ENCODE measurements at places on chromosomes 6 and 20.

DNA sequence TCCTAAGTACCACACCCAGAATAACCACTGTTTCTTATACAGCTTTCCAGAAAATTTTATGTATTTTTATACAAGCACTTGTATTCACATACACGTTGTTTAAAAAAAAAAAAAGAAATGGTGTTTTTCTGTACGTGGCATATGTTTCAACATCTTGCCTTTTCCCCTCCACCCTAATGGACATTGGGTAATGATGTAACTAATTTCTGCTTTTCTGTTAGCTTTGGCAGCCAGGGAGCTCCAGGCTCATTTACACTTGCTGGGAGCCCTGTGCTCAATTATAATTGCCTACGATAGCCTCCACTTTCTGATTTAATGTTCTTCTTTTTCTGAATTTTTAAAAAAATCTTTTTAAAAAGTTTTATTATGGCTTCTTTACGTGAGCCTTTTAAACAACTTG is 352.4 kb downstream of the UTRN start:
- peak; percentile 57 for DNase-seq

DNA sequence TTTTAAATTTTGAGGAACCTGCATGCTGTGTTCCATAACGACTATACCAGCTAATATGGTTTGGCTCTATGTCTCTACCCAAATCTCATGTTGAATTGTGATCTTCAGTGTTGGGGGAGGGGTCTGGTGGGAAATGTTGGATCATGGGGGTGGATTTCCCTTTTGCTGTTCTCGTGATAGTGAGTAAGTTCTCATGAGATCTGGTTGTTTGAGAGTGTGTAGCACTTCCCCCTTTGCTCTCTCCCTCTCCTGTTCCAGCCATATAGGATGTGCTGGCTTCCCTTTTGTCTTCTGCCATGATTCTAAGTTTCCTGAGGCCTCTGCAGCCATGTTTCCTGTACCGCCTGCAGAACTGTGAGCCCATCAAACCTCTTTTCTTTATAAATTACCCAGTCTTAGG is 61.8 kb upstream of the NEDD9 start:
- DNase-seq, result no peak

GRCh38 chr6:167849846-167850459 is 23.2 kb downstream of the AFDN start:
- DNase-seq, result no peak

DNA sequence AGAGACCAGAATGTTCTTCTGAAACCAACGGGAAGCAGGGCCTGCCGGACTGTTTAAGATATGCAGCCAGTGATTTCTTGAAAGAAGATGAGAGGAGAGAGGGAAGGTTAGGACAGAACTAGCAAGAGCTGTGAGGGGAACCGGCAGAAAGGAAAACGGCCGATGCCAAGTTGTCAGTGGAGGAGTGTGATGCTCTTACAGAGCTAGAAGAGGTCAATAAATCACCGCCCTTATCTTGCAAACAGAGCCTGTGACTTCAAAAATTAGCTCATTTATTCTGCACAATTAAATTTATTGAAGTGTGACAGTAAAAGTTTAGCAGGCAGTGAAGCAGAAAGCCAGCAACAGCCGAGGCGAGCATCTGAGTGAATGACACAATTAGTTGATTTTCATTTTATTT is 509.5 kb upstream of the ID4 start:
- DNase-seq, result peak; percentile 10

DNA sequence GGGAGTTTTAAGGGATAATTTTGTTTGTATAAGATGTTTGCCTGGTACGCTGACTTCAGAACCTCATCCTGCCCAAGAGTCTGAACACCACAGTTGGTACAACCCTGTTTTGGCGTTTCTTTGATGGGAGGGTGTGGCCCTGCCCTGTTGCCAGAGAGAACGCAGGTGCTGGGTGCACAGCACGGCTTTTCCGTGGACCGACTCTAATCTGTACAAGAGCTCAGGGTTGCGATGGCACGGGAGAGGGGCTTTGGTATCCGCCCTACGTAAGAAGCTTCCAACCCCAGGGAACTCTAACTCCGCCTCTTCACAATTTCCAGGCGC is 1.3 kb downstream of the CYP24A1 start:
- no peak for DNase-seq

GRCh38 chr6:116111552-116112528 is 11.2 kb downstream of the NT5DC1 start:
- peak; percentile 69 for DNase-seq

GRCh38 chr20:61684583-61685235 is 381.0 kb downstream of the TAF4 start:
- no peak for DNase-seq

GRCh38 chr6:11358904-11359830 is 126.7 kb upstream of the NEDD9 start:
- DNase-seq, result no peak

GRCh38 chr6:73058736-73059135 is 166.6 kb downstream of the KHDC1L start:
- DNase-seq, result no peak

DNA sequence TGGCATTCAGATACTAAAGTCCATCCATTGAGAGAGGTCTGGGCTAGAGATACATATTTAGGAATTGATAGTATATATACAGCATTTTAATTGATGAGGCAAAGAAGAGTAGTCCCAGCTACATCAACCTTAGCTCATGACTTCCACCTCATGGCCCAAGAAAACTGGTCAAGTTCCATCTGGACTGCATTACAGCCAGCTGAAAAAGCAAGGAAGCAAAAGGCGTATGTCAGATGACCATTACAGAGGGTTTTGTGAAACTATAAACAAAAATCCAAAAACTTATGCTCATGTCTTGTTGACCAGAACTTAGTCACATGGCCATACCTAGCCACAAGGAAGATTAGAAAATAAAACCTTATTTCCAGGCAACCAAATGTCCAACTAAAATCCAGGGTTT is 46.8 kb upstream of the RNF146 start:
- no peak for DNase-seq

GRCh38 chr6:27545271-27546046 is 72.6 kb upstream of the ZNF184 start:
- peak; percentile 67 for DNase-seq

DNA sequence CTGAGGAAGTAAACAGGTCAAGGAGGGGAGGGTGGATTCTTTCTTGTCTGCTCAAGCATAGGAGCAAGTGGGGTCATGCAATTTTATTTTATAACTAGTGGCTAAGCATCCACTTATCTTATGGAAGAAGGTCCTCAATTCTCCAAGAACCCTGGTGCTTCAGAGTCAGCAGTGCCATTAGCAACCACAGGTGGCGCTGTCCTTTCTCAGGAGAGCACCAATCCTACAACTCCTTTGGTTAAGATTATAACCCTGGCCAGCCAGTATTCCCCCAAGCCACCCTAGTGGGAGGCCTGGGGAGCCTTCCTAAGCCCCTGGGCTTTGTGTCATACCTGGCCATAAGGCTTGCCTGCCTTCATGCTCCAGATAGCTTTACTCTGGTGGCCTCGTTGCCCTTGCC is 60.7 kb downstream of the PCSK2 start:
- peak; percentile 2 for DNase-seq

DNA sequence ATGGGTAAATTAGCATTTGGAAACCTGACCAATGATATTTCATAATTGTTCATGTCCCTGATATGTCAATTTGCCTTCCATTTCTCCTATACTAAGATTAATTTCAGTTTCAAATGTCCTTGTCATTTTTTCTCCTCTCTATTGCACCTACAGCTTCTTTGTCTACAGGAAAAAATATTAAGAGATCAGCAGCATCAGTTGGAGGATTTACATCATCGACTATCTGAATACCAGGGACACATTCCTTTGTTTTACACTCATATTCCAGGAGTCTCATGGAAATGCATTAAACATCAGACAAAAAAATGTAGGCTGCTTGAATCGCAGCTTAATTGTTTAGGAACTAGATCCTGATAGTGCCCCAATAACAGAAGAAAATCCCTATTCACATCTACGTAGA is 188.2 kb downstream of the PRKN start:
- no peak for DNase-seq

GRCh38 chr20:23228912-23229311 is 121.7 kb upstream of the NXT1 start:
- DNase-seq, result no peak

GRCh38 chr20:57384486-57384885 is 6.7 kb upstream of the RBM38 start:
- DNase-seq, result no peak

- peak; percentile 67 for DNase-seq
These were observed 302.5 kb downstream of the DHX35 start for GRCh38 chr20:39264506-39265172.

- DNase-seq, result no peak
These were observed 119.6 kb upstream of the EDN1 start for GRCh38 chr6:12170351-12171092.

GRCh38 chr6:35718911-35719381 is 17.9 kb upstream of the ARMC12 start:
- DNase-seq, result peak; percentile 70

DNA sequence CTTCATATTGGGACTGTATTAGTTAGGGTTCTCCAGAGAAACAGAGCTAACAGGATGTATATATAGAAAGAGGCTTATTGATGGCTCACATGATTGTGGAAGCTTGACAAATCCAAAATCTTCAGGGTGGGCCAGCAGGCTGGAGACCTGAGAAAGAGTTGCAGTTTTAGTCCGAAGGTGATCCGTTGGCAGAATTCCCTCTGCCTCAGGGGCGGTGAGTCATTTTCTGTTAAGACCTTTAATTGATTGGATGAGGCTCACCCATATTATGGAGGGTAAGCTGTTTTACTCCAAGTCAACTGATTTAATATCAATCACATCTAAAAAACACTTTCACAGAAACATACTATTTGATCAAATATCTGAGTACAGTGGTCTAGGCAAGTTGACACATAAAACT is 113.6 kb downstream of the FLRT3 start:
- no peak for DNase-seq

GRCh38 chr20:52269321-52269720 is 77.7 kb upstream of the ZFP64 start:
- peak; percentile 66 for DNase-seq

DNA sequence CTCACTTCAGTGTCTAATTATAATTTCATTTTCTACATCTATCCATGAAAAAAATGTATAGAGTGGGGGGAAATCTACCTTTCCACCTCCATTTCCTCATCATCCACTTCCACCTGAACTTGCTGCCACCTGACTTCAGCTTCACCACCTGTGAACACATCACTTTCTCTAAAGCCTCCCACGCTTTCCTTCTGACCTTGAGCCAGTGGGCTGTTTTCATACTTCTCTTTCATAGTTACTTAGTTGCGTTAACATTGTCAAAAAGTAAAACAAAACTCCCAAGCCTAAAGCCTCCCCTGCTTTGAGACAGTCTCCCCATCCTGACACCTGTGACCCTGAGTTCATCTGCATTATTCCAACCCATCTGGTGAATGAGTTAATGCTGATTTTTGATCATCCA is 47.3 kb downstream of the KLHL31 start:
- DNase-seq, result no peak

GRCh38 chr6:151722342-151722741 is 85.1 kb upstream of the ESR1 start:
- DNase-seq, result peak; percentile 13

GRCh38 chr6:24583463-24584381 is 62.3 kb downstream of the KIAA0319 start:
- peak; percentile 90 for DNase-seq

DNA sequence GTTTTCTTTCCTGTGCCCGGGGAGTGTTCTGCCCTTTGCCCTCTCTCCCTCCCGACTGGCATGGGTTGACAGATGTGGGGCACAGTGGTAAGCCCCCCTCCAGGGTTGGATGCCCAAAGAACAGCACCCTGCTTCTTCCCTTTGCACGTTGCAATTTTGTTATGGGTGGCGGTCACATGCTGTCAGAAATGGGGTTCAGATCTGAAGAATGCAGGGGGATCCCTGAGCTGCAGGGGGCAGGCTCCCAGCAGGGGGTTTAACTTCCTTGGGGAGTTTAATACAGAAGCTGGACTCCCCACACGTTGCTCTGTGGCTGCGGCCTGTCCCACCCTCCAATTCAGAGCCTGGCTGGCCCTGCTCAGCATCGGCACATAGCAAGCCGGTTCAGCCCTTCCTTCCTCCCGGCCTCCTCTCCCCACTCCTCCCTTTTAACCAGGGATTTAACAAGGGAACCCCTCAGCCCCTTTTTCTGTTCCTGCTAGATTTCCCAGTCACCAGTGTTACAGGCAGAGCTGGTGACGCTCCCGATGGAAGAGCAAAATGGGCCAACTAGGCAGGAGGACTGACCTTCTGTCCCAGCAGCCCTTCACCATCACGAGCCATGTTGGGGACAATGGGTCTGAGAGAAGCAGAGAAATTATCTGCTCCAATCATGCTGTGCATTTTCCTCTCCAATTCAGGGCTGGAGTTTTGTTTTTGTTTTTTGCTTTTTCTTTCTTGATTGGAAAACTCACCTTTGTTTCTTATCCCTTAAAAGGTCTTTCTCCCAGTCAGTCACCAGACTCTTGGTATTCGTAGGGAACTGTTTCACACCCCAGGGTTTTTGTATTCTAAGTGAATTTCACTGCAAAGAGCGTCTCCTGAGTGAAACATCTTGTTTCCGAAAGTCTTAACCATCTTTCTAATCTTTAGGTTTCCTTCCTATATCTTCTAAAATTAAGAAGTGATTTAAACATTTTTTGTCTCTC is 6.8 kb downstream of the FOXF2 start:
- no peak for DNase-seq

DNA sequence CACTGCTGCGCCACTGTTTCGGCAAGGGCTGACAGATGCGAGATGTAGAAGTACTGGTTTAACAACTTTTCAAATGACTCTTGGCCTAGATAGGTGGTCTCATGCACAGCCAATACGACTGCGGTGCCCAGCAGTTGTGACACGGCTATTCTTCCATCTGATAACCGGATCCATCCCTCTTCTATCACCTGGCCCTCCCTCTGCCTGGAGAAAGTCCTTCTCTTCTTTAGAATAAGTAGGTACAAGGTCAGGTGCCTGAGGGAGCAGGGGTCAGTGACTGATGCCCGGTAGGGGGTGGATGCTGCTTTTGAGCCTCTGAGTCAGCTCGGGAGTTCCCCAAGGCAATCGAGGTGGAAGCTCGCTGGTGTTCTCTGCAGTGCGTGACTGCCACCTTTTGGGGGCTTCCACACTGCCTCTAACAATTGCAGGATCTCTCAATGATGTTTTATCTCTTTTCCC is 166.8 kb upstream of the GRIK2 start:
- peak; percentile 13 for DNase-seq

Data from hematopoietic multipotent progenitor cell treated with erythropoietin and hydrocortisone succinate and interleukin-3 and kit ligand, for 4 days (in vitro differentiated cells).